Stimulated activated effector memory CD8-positive, alpha-beta T cell treated with anti-CD3 and anti-CD28 coated beads, Interleukin-12 subunit alpha, Interleukin-12 subunit beta, amount 100 ng/mL, for 72 hours (primary cell): ENCODE measurements at places on chromosomes 6 and 20.

GRCh38 chr6:52191824-52192223, 5.6 kb downstream of the IL17A start:
- no peak for DNase-seq

GRCh38 chr20:35042268-35042667, 50.3 kb downstream of the TRPC4AP start:
- no peak for DNase-seq

DNA sequence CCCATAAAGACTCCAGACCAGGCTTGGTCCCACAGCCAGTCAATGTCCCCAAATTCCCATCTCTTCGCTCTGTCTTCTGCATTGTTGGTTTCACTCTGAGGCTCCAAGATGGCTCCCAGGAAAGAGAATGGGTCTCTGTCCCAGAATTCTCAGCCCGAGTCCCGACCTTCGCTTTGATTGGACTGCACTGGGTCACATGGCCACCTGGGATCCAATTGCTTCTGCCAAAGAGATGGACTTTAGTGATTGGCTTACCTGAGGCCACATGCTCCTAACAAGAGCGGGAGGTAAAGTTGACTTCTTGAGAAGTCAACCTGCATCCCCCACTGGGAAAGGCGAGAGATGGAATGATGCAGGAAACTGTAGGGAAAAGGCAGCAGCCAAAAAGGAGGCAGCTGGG, 104.7 kb upstream of the PMEPA1 start:
- DNase-seq = no peak

- no peak for DNase-seq
Observed at GRCh38 chr6:55518529-55519060, 60.4 kb downstream of the HMGCLL1 start.

DNA sequence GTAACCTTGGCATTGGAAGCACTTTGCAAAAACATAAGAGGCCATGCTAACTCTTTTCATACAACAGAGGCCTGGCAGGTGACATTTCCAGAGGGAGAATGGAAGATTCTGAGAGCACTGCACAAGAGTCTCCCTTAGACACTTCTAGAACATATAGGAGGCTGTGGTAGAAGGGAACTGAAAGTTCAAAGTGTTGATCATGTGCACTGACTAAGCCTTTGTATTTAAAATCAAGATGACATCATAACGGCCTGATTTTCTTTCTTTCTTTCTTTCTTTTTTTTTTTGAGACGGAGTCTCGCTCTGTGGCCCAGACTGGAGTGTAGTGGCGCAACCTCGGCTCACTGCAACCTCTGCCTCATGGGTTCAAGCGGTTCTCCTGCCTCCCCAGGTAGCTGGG, 26.8 kb upstream of the DNAAF9 start:
- no peak for DNase-seq

- DNase-seq = no peak
Observed at GRCh38 chr6:14597090-14597489, 479.5 kb downstream of the CD83 start.

GRCh38 chr6:90885611-90886056, 298.8 kb upstream of the MAP3K7 start:
- no peak for DNase-seq

GRCh38 chr6:40406175-40406574, 181.0 kb downstream of the LRFN2 start:
- no peak for DNase-seq

- no peak for DNase-seq
Observed at GRCh38 chr6:102417368-102417998, 1024.0 kb downstream of the GRIK2 start.

DNA sequence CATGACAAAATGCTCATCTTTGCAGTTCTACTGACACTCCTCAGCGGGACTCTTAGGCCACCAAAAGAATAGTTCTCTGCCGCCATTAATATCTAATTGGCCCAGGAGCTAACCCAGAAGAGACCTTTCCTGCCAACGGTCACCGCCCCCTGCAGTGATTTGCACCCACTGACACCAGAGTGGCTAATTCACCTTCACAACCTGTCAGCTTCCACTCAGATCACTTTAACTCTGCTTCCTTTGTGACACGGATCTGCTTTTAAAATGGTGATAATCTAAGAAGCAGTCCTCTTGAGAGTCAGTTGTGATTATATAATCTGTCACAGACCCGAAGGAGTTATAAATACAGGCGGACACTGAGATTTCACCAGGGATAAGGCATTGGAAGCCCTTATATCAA, 172.8 kb downstream of the FRK start:
- no peak for DNase-seq

DNA sequence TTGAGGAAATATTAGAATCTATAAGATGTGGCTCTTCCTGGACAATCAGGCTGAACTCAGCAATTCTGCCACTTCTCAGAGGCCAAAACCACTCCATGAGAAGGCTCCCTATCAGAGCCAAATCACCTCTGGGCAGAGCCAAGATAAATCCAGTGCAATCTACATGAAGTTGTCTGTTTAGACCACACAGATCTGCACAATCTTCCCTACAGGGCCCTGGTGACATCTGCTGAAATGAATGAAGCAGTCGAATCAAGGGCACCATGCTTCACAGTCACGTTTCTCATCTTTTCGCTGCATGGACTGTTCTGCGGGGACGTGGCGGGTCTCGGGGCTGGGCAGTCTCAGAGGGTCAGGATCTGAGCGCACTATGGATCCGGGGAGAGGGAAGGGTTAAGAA, 60.1 kb upstream of the CD93 start:
- DNase-seq = no peak

- DNase-seq = no peak
Observed at GRCh38 chr6:47138046-47138445, 95.9 kb upstream of the ADGRF1 start.

- no peak for DNase-seq
Observed at GRCh38 chr20:29299811-29300578, 1957.5 kb upstream of the DEFB115 start.

GRCh38 chr6:132364306-132365074, 36.8 kb downstream of the MOXD1 start:
- DNase-seq = no peak

DNA sequence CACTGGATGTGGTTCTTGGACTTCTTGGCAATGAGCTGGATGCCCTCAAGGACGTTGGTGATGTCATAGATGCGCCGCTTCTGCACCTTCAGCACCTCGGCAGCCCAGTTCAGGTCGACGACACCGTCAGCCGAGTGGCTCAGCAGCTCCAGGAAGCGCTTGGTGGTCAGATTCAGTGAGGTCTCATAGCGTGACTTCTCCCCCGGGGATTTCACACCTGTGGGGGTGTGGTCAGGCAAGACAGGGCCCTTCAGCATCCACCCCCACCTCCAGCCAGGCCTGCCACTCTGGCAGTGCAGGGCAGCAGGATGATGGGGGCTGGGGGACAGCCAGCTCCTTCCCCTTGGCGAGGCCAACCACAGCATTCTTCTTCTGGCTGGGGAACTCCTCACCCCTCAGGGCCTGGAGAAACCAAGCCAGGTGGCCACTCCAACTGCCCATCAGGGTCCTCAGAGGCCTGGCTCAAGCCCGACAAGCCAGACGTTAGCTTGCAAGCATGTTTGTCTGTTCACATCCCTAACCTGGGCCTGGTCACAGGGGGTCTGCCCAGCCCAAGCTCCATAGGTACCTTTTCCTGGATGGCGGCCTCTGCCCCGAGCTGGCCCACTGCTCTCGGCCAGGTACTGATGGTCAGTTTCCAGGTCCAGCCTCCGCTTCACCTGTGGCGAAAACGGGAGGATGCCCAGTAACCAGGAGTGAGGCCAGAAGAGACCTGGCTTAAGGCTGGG, 5.7 kb upstream of the NECAB3 start:
- peak; percentile 77 for DNase-seq

DNA sequence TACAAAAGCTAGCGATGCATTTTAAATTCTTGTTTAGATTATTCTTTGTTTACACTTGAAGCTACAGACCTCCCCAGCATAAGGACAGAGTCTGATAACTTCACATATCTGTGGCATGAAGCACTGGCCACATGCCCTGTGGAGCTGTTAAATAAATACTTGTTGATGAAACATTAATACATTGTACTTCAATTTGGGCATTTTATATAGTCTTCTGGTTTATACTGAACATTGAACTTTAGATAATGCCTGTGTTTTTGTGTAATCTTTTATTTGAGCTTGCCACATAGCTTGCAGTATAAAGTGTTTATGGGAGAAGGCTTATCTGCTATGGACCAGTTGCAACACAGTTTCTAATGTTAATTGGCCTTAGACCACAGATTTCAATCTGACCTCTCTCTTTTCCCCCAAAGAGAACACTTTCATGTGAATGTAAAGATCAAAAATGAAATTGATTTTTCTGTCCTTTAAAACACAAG, 48.2 kb downstream of the FRK start:
- no peak for DNase-seq
